Lower lobe of right lung (tissue), 2 donors: ENCODE measurements at places on chromosomes 6 and 20.

- peaks cover 13% of the 10 kb centered on the region for H3K36me3 ChIP-seq
- H3K4me1 ChIP-seq = peaks cover 26% of the 10 kb centered on the region
- no peak overlapping the region for H3K4me3 ChIP-seq
- no peak for DNase-seq
- no peaks in the 10 kb centered on the region for H3K27me3 ChIP-seq
- no peak overlapping the region for H3K27ac ChIP-seq
Observed at GRCh38 chr6:35341557-35341956, 801 bp upstream of the PPARD start.

- no peaks in the 10 kb centered on the region for H3K27me3 ChIP-seq
- DNase-seq = no peak
- H3K4me3 ChIP-seq = no peak overlapping the region
- H3K36me3 ChIP-seq = peaks cover 27% of the 10 kb centered on the region
Observed at GRCh38 chr20:5967469-5967868, 17.0 kb downstream of the MCM8 start.

DNA sequence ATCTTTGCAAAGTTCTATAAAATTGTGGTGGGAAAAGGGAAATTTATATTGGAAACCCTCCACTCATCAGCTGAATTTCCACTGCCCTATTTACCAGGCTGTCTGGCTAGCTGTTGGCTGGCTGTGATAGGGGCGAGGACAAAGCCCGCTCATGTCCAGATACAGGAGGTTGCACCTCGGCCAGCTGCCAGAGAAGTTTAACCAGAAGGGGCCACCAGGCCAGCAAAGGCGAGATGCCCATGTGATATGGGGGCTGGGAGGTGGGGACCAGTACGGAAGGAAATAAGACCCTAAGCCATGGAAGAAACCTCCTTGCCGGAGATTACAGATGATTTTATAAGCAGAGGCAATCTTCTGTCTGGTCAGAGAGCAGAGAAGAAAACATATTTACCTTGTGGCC is 143.8 kb downstream of the FNDC1 start:
- DNase-seq = no peak
- no peaks in the 10 kb centered on the region for H3K27me3 ChIP-seq
- no peaks in the 10 kb centered on the region for H3K4me1 ChIP-seq
- no peak overlapping the region for H3K4me3 ChIP-seq
- H3K27ac ChIP-seq = no peak overlapping the region

- H3K36me3 ChIP-seq = no peaks in the 10 kb centered on the region
- H3K27me3 ChIP-seq = no peaks in the 10 kb centered on the region
- H3K4me3 ChIP-seq = no peak overlapping the region
Observed at GRCh38 chr6:55666037-55666436, 87.0 kb upstream of the HMGCLL1 start.

DNA sequence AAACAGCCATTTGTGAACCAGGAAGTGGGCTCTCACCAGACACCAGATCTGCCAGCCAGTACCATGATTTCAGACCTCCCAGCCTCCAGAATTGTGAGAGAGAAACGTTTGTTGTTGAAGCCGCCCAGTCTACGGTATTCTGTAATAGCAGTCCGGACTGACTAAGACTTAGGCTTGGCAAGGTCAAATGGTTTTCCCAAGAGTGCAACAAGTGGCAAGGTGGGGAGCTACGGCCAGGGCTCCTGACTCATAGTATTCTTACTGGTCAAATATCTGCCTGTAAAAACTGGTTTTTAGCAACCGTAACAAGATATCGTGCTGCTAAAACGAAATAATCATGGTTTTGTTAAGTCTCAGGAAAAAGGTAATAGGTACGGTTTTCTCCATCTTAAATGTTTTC is 37.8 kb downstream of the MCUR1 start:
- DNase-seq = no peak
- H3K27me3 ChIP-seq = no peaks in the 10 kb centered on the region
- H3K4me1 ChIP-seq = no peaks in the 10 kb centered on the region
